ENCODE measurements at places on chromosomes 3 and 15.

DNA sequence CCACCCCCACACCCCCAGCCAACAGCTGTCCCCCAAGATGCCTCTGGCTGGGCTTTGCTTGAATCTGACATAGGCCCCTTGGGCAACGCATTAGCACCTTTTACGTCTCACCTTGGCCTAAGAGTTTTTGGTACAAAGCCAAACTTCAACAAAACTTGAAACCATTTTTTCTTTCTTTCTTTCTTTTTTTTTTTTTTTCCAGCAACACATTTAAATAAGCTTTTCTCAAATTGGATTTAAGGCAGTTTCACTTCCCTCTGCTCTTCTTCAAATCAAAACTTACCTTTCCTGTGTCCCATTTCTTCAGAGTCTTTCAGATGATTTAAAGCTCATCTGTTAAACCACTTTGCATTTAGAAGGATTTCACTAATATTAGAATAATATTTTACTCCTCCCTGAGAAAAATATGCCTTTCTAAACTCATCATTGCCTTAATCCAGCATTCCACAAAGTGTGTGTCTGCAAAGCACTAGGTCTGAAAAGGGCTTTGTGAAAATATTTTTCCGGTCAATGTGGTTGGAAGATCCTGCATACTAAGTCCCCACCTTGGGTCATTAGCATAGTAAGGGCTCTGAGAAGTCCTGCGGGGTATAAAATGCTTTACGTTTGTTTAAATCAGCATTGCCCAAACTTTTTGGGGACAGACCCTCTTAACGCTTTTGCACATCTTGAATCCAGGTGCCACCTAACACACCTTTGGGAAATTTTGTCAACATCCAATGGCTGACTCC lies 217.0 kb downstream of the TLE3 start:
- DNase-seq = no peak

DNA sequence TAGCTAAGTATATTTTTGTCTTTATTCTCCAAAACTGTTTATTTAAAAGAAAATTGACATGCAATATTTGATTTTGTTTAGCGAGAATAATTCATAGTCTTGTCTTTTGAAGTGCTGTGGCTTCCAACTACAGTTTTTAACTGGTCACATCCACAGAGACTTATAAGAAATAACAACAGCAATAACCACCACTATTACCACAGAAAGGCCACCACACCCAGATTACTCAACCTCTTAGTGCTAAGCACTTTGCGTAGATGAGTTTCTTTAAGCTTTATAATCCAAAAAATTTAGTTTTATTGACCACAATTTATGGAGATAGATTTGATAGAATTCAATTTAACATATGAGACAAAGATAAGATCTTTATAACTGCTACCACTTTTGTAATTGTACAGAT lies 468.4 kb upstream of the UBE2E2 start:
- no peak for DNase-seq

DNA sequence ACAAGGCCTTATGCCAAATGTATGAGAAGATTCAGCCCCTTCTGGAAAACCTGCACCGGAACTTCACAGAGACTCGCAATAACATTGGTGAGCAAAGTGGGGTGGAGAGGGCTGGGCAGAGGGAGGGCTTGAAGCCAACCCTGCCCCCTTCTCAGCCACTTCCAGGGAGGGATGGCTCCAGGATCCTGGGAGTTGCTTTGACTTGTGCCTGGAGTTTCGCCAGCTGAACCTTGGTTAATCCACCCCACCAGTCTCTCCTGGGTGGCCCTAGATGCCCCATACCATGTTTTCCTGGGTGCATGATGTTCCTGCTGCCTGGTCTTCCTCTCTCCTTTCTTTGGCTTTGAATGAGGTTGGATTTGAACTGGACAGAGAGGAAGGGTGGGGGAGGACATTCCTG lies 10.8 kb downstream of the TBC1D21 start:
- DNase-seq = no peak

DNA sequence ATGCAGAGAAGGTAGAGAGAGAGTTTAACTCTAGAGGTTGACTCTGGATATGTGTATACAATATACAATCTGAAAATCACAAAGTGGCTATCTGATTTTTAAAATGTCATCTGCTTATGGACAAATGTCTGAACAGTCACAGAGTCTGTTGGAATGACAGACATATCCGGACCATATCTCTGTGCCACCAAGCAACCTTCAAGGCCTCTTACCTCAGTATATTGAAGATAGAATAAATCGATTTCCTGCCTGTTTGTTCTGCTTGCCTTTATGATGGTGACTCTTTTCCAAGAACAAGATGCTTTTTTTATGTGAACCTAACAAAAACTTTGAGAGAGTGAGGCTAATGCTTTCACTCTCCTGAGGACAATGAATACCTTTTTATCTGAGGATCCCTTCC lies 151.1 kb downstream of the RBPMS2 start:
- no peak for DNase-seq

DNA sequence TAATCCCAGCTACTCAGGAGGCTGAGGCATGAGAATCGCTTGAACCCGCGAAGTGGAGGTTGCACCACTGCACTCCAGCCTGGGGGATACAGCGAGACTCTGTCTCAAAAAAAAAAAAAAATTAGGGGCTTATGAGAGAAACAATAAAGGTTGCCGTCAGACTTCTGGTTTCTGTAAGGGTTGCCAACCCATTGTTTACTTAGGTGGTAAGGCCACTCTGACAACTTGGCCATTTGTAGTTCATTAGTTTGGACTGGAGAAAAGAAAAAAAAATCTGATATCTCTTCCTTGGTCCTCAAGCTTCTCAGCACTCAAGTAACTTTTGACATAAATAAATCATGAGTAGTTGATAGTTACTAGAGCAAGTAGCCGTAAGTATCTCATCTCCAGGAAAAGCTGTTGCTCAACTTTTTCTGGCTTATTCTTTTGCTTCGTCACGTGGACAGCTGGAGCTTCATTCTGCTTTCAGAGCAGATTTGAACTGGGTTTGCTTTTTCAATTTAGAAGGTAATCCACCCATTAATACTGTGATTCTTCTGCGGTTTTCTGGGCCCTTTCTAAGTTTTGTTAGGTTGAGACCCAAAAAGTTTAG lies 9.4 kb downstream of the SNX1 start:
- peak; percentile 78 for DNase-seq

DNA sequence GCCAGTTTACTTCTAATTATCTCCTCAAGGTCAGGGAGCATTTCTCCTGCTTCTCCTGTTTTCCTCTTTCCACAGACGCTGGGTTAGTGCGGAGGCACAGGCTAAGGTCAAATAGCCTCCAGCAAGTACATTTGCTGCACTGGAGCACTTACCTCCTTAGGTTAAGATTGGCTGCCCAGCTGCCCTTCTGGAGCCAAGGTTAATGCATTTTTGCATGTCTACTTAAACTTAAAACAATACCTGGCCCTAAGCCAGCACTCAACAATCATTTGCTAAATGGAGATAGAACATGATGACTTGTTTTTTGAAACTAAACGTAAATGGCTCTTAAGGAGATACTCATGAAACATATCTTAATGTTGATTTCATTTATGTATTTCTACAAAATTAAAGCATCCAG lies 83.5 kb downstream of the SSR3 start:
- DNase-seq = no peak

DNA sequence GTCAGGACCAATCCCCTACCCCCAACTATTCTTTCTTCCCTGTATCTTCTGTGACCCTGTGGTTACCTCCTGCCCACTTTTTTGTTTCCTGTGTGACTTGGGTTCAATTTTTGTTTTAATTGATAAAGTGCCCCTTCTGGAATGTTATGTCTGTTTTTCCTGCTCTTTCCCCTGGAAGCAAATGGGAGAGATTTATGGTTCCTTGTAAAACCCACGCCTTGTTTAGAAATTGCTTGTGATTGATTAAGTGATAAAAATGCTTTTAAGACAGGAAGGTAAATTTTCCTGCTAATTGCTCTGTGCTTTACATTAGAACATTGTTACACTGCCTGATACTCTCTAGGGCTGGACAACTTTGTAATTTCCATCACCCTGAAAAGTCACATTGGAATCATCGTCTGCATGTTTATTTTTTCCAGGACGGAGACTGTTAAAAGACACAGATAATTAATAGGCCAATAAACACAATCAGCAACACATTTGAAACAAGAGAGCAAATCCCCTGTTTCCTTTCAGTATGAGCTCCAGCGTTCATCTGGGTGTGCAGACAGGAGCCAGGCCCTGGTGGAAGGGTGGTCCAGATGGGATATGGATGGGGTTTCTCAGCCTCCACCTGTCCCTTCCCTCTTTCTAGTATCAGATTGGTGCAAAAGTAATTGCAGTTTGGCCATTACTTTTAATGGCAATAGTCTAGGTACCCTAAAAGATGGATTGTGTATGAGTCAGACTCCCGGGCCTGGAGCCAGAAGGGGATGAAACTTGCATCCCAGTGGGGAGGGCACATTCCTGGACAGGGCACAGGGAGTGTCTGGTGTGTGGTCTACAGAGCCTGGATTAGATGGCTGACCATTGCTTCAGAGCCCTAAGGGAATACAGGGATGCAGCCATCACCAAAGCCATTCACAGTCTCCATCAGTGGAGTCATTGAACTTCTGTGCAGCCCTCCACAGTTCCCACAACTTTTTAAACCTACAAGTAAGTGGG lies 58.1 kb upstream of the AGBL1 start:
- DNase-seq = peak; percentile 4

GRCh38 chr3:190485830-190486532 lies 27.9 kb upstream of the IL1RAP start:
- peak; percentile 89 for DNase-seq

- no peak for DNase-seq
Measured at GRCh38 chr3:50390508-50391224, 31.3 kb upstream of the TMEM115 start.

- DNase-seq = no peak
Measured at GRCh38 chr3:189813647-189814240, 182.6 kb downstream of the TP63 start.

DNA sequence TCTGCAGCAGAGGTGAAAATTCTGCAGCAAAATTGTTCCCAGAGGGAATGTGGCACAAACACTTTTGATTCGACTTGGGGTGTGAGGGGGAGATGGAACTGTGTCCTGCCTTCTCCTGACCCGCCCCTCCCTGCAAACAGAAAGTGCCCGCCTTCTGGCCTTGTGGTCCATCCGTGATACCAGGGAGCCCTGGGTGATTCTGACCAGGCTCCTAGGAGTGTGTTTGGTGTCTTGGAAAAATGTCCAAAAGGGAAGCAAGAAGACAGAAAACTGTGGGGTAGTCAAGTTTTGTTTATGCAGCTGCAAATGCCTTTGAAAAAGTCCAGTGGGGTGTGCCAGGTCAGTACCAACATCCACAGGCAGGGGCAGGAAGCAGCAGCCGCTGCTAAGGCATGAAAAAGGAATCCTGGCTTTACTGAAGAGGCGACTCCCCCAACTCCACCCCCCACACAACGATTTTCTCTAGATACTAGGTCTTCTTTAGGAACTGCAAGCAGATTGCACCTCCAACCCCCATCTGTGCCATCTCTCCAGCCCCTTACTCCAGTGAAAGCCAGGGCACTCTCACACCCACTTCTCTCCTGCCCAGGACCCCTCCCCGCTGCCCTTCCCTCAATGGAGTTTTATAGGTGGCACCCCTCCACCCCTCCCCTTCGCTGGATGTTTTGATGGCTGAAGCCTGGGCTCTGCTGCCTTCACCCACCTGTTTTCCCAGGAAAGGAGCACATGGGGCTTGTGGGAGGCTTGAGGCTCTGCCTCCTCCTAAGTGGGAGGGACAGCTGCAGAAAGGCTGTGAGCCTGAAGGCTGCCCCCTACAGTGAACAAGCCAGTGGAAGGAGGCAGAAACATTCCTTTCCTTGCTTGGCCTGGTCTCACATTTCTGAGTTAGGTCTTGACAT lies 82.4 kb upstream of the HERC1 start:
- no peak for DNase-seq

DNA sequence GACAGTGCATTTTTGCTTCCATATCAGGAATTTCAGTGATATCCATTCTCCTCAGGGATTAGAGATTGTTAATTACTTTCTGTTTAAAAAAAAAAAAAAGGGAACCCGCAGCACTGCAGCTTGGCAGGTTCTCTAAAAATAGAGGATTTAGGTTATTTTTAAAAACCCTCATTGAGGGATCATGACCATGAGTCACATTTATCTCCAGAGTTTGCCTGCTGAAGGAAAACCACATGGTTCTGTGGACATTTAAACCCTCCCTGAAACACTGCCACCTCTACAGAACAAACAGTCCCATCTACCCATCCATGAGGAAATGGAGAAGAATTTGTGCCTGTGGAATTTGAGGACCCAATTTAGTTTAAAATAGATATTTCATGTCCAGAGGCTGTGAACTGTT lies 66.2 kb upstream of the UBE2E1 start:
- DNase-seq = no peak

DNA sequence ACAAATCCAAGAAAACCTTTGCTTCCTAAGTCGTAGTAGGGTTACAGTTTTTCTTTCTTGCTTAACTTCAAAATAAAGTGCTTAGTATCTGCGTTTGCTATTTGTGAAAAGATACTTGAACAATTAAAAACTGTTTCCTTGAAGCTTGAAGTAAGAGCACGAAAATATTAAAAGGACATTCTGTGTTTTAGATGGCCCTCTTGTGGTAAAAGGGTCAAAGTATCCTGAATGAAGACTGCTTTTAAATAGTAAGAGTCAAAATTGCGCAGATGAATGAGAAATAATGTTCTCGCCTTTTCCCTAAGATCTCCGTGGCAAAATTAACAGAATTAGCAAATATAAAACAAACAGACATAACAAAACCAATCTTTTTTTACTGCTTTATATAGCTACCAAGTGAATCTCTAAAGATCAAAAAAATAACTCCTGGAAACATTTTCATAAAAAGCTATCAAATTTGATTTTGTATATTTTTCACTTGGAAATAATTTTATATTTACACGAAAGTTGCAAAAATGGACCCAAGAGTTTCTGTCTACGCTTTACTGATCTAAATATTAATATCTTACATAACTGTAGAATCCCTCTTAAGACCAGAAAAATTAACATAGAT lies 175.4 kb downstream of the MBNL1 start:
- DNase-seq = peak; percentile 72

DNA sequence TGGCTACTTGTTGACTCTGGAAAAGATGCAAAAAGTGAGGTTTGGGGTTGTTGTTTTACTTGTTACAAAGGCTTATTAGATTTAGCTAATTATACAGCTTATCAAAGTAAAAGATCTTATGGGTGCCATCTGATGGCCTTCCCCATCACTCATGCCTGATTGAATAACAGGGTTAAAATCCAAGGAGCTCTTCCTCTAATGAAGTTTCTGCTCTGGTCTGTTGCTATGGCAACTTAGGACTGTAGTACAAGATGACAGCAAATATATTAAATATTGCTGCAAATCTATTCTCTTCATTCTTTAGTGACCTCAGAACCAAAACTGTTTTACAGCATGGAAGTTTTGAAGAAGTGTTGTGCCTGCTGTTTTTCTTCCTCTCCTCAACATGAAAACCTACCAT lies 45.6 kb upstream of the SRGAP3 start:
- DNase-seq = no peak

- DNase-seq = no peak
Measured at GRCh38 chr3:49630784-49631183, 43.4 kb upstream of the APEH start.
